Activated naive CD4-positive, alpha-beta T cell treated with anti-CD3 and anti-CD28 coated beads, Interleukin-2, amount 50 U/mL, for 72 hours (primary cell): ENCODE measurements at places on chromosomes 4 and X.

GRCh38 chr4:183096276-183096965, 2.6 kb upstream of the WWC2 start:
- DNase-seq = no peak

GRCh38 chr4:8855818-8856245, 15.8 kb downstream of the HMX1 start:
- no peak for DNase-seq

DNA sequence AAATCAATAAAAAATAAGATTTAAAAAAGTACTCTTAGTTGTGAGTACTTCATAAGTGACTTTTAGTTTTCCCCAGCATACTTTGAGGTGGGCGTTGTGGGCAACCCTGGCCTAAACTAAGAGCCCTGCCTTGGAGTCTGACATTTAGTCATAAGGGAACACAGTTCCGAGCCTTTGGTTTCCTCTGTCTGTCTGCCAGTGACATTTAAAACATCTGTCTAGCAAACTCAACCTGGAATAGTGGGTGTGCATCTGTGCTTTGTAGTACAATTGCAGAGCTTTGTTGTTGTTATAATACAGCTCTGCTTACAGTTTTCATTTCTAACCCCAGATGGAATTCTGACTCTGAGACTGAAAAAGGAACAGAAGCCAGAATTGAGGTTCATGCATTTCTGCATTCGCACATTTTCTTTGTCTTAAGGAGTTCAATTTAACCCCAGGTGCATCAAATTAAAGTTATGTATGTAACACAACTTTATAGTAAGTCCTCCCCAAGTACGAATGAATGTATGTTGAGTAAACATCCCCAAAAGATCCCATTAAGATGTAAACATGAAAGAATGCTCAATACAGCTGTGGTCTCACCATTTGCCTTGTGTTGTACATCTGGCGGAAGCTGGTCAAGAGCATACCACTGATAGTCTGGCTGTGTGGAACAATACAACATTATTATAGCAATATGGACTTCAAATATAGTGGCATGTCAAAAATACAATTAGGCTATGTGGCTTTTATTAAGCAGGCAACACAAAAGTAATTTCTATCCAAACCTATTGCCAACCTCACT, 25.9 kb downstream of the TNIP3 start:
- no peak for DNase-seq

GRCh38 chr4:76354517-76355473, 48.3 kb downstream of the STBD1 start:
- no peak for DNase-seq

DNA sequence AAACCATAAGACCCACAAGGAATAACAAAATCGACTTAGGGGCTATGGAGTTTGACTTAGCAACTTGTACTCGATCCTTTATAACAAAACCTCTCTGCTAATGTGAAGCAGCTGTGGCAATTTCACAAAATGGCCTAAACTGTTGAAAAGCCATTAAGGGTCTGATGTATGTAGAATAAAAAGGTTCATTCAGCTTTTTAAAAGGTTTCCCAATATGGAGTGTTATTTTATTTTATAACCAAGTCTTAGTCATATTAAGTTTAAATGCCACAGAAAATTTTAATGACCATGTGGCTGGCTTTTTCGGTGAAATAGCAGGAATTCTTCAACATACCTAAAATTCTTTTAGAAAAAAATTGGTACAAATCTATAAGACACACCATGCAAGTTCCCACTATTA, 291.8 kb upstream of the HAND2 start:
- no peak for DNase-seq

- no peak for DNase-seq
Observed at GRCh38 chr4:156677131-156677531, 294.5 kb downstream of the PDGFC start.

DNA sequence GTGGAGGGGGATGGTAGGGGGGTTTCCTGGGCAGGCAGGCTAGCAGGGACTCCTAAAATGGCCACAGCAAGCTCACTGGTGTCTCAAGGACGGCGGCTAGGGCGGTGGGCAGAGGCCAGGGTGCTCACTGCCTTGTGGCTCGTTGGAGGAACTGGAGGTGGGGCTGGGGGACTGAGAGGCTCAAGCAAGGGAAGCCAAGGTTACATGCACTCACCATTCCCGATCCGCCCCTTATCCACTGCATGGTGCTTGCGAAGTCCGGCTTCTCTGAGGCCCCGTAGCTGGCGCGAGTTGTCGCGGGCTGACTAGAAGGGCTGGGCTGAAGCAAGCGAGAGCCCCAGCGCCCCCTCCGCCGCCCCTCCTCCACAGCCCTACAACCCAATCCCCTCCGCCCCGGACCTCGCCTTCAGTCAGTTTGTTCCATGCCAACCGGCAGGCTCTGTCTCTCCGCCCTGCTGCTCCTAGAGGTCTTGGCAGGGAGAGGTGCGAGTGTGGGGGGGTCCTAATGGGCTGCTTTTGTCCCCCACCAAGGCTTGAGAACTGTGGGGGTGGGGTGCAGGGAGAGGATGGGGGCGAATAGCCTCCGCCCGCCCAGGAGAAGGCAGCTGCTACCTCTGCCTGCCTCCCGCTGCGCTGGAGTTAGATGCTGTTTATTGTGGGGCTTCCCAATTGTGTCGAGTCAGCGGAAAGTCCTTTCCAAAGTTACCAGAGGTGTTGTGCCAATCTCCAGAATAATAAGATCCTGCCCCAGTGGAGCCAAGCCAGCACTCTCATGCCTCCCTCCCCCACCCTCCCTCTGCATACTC, at the start of gene ARHGEF9:
Gene ARHGEF9 (minus strand): TSS at position 313 of the 806 bp plus-strand sequence. CDS start 69 bp downstream, at position 244.
- no peak for DNase-seq

- no peak for DNase-seq
Observed at GRCh38 chr4:58061967-58062366, 951.8 kb upstream of the IGFBP7 start.

GRCh38 chrX:153209347-153209746, 30.3 kb downstream of the MAGEA1 start:
- no peak for DNase-seq

DNA sequence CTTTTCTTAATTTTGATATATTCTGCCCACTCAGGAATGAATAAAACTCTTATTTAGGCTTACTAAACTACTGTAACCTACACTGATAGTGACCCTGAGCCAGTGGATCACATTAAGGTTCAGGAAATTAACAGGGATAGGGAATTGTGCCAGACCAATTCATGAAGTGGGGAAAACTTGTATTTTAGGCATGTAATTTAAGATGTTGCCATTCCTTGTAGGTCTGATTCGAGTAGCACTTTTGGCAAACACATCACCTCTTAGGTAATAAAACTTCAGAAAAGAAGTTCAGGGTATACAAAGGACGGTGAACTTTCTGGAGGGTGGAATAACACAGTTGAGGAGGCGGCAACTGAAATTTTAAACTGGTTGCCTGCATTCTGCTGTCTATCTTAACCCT, 54.9 kb downstream of the MND1 start:
- DNase-seq = no peak
